ENCODE measurements at places on chromosomes 12 and 14.
A peak's percentile ranks its signal among the peaks of the same experiment; 100 is the strongest.

- DNase-seq: no peak
Measured at GRCh38 chr12:91884230-91884629, 261.4 kb downstream of the BTG1 start.

- peak; percentile 81 for DNase-seq
Measured at GRCh38 chr12:132445884-132446632, 43.9 kb upstream of the FBRSL1 start.

- peak; percentile 43 for DNase-seq
Measured at GRCh38 chr12:21169878-21170472, 39.0 kb downstream of the SLCO1B1 start.

DNA sequence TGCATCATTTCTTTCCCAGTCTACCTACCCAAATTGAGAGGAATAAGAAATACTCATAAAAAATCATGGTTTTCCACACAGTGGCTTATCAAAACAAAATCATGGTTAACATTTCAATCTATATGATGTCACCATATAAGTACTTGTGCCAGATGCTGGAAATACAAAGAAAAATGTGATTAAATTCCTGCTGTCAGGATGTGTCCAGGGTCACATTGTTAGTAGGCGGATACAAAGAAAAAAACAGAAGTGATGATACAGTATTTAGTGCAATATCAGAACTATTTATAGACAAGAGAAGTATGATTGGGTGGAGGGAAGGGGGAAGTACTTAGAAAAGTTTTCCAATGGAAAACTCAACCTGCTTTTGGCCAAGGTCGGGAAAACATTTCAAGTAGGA, 47.0 kb upstream of the OR6J1 start:
- DNase-seq: no peak

GRCh38 chr14:56088941-56089340, 29.3 kb upstream of the PELI2 start:
- DNase-seq: no peak

- DNase-seq: peak; percentile 3
Measured at GRCh38 chr12:112606611-112607365, 184.8 kb upstream of the RPH3A start.

DNA sequence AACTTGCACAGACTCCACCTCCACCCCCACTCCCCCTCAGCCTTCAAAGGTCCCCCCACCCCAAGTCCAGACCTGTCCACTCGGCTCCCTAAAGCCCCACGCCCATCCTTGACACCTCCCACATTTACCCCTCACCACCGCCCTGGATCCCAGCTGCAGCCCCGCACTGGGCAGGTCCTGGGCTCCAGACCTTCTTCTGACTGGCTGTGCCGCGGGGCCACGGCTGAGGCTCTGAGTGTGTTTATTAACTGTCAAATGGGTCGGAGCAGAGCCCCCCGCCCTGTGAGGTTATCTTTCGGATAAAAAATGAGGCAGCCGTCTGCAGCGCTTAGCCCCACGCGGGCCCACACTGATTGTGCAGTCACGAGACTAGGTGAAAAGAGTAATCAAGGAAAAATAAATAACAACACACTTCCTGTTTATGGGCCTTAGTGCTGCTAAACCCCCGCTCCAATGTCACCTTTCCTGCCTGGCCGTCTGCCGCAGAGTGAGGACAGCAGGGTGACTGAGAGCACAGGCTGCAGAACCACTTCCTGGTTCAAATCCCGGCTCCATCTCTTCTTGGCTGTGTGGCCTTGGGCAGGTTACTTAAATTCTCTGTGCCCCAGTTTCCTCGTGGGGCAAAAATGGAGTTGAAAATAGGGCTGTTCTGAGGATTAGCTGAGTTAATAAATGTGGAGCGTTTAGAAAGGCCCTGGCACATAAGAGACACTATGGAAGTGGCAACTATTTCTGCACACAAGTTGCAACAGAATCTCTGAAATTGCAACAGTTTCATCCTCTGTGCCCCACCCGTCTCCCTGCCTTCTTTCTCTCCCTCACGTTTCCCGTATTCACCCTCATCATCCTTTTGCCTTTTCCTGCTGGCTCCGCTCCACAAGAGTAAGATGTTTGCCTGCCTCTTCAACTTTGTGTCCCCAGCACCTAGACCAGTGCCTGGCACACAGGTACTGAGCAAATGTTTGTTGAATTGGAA, 9.4 kb downstream of the SETD1B start:
- DNase-seq: no peak

DNA sequence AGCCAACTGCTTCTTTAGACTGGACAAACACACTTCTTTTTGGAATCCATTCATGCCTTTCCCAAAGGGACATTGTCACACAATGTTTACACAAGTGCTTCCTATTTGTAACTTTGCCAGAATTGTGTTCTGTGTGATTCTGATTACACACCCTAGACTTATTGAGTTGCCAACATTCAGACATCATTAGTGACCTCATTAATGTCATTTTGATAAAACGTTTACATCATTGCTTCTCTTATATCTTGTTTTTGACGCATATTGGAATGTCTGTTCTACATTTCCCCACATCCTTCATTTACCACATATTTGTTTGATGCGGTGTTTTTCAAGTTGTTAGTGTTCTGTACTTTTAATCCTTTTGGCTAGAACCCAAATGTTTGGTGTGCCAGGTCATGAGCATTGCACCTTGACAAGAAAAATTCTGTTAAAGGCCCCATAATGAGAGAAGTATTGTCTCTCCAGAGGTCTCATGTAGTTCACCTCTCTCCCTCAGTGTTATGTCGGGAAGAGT, 305.5 kb downstream of the AEBP2 start:
- no peak for DNase-seq

GRCh38 chr14:104970231-104971068, 7.7 kb downstream of the AHNAK2 start:
- no peak for DNase-seq

DNA sequence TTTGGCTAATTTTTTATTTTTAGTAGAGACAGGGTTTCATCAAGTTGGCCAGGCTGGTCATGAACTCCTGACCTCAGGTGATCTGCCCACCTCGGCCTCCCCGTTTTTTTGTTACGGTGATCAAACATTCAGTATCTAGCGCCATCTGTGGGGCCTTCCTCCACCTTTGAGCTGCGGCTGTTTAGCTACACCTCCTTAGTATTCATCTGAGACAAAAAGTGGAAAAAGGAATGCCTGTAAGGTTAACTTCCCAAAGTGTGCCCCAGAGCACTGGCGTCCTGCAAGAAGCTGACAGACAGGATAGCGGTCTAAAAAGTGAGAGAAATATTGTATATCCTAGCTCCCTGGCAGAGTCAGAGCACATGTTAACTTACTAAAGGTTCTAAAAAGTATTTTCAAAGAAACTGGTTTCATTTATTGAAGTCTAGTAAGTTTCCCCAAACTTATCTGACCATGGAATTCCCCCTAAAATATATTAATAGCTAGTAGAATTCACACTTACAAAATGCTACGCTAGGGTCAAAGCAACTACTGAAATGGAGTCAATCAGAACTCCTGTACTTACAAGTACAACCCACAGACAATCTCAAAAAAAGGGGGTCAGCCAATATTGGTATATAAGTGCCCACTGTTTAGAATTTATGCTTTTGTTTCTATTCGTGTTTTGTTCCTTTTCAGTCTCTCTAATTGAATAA, 59.1 kb downstream of the DUSP16 start:
- peak; percentile 61 for DNase-seq
